Ammon's horn (tissue), 1 donor: ENCODE measurements at places on chromosomes 2 and 18.

DNA sequence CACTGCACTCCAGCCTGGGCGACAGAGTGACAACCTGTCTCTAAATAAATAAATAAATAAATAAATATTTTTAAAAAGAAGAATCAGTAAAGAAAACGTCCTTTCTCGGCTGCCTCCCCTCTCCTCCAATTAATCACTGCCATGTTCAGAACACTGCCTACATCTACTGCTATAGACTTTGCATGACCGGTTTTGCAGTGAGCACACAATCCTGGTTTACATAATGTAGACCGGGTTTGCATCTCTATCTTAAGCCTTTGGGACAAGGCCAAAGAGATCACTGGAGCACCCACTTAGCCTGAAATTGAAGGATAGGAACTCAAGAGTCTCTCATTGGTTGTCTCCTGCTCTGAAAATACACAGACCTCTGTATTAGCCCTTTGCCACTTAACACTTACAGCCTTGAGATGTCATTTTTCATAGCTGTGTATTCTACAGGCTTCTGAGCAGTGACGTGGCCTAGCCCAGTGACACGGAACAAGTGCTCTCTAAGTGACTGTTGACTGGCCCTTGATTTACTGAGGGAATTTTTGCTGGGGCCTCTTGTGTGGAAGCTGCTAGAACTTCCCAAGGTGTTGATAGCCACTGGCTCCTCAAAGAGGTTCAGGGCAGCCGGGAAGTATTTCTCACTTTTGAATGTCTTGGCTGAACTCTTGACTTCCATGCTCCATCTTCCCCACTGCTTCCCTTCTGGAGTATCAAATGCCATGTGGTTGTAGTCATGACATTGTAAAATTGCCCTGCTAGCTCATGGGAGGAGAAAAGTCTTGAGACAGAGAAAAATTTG is 45.3 kb upstream of the CCBE1 start:
- DNase-seq, result no peak

DNA sequence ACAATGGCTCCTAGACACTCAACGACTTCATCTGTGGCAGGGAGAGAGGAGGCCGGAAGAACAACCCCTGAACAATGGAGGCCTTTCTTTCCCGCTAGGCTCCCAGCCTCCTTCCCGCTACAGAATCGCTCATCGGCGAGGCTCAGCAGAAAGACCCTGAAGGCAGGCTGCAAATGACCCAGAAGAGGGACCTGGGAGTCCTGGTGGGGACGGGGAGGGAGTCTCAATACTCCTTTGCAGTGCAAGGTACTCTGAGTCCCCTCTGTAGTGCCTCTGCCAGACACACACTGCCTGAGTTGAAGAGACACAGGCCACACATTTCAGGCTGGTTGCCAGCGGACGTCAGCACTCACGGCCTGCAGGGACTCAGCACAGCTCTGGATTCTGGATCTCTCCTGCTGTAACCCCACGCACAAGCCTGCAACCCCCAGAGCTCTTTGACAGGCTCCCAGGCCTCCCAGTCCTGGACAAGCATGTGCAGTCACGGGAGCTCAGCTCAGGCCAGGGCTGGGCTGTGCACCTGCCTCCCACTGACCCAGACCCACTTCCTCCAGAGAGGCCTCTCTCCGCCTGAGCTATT is 6.1 kb downstream of the GPR17 start:
- peak; percentile 84 for DNase-seq

- no peak for DNase-seq
These were observed 3.8 kb downstream of the POMC start for GRCh38 chr2:25164561-25164960.

DNA sequence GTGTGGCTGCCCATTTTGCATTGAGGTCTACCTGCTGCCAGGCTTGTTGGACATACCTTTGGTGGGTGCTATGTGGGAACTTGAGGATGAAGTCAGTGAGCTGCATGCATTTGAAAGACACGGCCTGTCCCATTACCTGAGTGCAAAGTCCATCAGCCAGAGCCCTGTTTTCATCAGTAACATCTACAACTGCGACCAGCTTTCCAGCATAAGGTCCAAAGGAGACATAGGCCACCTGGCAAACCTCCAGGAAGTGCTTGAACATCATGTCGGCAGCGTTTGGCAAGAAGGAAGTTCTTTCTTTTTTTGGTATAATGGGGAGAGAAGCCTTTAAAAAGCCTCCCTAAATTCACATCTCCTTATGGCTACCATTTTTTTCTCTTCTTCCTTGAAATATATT is 143.1 kb downstream of the FAM161A start:
- no peak for DNase-seq

DNA sequence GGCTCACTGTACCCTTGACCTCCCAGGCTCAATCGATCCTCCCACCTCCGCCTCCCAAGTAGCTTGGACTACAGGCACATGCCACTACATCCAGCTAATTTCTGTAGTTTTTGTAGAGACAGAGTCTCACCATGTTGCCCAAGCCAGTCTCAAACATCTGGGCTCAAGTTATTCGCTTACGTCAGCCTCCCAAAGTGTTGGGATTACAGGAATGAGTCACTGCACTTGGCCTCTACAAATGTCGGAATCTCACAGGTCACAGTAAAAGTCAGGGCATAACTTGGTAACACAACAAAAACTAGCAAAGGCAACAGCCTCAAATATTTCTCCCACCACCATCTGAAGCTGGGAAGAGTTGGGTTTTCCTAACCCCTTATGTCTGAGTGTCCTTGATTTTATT is 25.3 kb downstream of the SCG2 start:
- no peak for DNase-seq

GRCh38 chr2:79630060-79630459 is 117.2 kb downstream of the CTNNA2 start:
- no peak for DNase-seq

GRCh38 chr18:75454022-75454795 is 26.7 kb upstream of the SMIM21 start:
- no peak for DNase-seq

DNA sequence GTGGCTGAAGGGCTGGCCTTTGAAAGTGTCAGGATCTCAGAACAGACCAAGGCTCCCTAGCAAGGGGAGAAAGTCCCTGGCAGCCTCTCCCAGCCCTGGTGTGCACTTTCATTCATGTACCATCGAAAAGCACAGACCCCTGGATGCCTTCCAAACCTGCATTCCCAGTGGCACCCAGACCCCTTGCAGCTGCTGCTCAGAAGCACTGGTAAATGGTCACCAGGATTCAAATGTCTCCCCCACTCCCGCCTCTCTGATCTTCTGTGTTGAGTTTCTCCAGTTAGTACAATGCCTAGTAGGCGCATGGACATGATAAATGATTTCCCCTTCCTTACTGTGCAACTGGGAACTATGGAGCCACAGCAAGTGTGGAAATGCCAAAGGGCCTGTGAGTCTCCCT is 180.0 kb downstream of the GLI2 start:
- no peak for DNase-seq

- DNase-seq, result no peak
These were observed 3.0 kb downstream of the ACOXL start for GRCh38 chr2:110735366-110735765.
